ENCODE measurements at places on chromosomes 2 and 18.

DNA sequence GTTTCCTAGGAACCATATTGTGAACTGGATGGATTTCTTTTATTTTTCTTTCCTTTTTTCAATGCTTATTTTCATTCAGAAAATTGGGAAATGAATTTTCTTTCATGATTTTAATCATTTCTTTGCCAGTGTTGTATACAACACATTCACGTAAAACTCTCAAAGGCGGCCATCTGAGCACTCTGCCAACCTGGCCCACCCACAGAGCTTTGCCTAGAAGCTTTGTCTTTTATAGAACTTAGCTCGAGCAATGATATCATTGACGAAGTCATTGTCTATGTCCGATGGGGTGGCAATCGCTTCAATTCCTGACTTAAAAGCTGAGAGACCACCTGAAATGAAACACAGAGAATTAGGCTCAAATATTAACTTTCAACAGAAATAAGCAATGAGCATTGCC lies 13.3 kb downstream of the LYG2 start:
- no peak for DNase-seq

GRCh38 chr2:160491911-160492371 lies 1.7 kb downstream of the RBMS1 start:
- DNase-seq = no peak

DNA sequence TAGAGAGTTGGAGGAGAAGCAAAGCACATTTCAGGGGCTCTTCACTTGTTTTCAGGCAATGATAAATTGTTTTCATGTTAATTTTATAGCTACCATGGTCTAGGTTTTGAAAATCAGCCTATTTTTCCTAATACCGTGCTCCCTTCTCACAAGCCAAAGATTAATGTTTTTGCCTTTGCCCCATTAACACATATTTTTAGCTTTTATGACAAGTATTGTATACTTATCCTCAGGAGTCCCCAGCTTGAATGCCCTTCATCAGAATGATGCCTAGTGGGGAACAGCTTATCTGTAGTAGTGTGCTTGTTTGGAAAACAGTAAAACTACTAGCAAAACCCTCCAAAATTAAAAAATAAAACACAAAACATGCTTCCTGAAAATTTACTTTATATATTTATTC lies 194.0 kb downstream of the LNPK start:
- no peak for DNase-seq

DNA sequence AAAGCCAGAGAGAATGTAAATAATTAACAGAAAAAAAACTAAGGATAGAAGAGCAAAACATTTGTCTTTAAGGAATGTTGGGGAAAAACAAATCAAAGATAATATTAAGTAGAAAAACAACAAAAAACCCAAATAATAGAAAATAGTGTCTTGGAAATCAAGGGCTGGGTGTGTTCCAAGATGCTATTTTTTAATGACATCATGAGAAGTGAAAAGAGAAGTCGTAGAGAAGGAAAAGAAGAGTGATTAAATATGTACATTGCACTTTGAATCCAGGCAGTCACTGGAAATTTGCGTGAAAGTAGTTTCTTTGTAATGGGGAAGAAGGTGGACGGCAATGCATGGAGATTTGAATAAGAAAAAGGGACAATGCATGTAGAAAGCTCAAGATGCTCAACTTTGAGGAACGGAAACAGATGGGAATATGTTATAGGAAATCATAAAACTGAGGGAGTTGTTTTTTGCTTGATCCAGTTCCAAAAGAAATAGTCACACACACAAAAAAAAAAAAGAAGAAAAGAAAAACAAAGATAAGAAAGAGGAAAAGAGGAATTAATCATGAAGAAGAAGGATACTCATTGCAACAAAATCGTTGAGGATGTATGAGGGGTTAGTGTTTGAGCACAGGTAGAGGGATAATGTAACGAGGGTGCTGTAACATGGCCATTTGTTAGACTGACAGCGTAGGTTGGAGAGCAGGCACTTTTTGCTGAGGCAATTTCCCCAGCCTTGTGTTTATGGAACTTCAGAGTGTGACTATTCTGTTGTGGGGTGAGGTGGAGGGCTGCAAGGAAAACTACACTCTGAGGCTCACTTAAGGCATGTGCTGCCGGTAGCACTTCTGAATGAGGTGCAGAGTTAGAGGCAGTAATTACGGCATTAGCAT lies 184.1 kb downstream of the CALCRL start:
- DNase-seq = no peak

- DNase-seq = no peak
Observed at GRCh38 chr2:63652652-63652985, 63.9 kb downstream of the MDH1 start.

- DNase-seq = no peak
Observed at GRCh38 chr2:15914596-15915385, 25.6 kb upstream of the MYCN start.

DNA sequence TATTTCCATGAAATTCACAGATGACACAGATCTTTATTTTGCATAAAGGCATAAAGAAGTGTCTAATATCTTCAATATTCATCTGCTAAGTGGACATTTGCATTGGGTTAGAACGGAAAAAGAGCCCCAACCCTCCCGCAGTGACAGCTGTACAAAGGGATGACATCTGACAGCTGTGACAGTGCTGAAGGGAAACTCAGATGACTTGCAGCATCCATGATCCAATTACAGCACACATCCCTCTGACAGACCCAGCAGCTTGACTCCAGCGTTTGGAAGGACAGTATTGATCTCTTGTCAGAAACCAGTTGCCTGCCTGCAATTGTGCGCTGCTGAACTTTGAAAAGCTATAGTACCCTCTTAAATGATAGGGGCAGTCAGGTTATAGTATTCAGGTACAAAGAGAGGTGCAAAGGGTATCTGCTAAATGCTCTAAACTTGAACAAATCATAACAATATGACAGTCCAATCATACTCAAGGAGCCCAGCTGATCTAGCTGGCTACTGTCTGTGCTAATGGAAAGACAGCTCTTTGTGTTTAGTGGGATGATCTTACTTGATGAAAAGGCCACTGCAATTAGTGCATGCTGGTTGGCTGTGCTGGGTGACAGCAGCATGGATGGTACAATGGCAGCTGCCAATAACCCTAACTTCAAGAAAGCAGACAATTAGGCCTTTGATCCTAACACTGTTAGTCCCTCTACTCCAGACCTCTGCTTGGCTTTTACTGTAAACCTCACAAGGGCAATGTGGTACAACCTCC lies 599.2 kb downstream of the NR4A2 start:
- DNase-seq = no peak

- no peak for DNase-seq
Observed at GRCh38 chr18:8841781-8842485, 136.6 kb downstream of the MTCL1 start.

GRCh38 chr2:21191535-21191934 lies 67.8 kb downstream of the TDRD15 start:
- no peak for DNase-seq

DNA sequence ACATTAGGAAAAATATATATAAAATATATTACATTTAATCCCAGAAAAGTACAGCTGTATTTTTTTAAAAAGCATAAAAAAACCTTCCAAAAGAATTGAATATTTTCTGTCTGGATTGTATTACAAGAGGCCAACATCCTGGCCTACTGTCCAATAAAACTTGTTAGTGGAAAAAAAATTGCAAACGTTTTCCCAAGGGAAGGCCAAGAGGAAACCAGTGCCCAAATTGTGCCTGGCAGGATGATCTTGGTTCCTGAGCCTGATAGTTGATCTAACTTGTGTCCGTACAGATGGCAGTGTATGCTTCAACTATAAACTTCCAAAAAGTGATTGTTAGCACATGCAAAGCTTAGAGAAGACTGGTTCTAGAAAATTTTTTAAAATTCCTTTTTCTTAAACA lies 90.6 kb upstream of the LPIN2 start:
- no peak for DNase-seq

DNA sequence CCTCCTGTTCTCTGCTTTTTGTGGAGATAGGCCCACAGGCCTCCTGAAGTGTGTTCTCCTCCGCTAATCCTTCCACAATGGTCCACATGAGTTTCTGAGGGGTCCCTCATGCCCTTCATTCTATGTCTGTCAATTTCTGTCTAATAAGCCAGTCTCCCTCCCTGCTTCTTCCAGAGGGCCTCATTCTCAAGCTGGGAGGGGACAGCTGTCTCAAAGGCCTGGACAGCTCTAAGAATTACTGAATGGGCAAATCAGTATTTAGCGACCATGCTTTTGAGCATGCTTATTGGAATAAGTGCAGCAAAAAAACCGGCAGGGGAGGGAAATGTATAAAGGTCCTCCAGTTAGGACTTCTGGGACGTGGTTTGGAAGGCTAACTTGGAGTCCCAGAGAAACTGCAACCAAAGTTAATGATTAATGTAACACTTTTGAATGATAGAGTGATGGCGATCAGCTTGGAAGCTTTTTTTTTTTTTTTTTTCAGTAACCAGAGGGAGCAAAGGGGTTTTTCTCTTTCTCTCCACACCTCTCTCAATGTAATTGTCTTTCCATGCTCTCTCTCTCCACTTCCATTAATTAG lies 890.7 kb upstream of the POU3F3 start:
- DNase-seq = no peak

GRCh38 chr2:241112592-241112991 lies 10.5 kb upstream of the MTERF4 start:
- peak; percentile 41 for DNase-seq

DNA sequence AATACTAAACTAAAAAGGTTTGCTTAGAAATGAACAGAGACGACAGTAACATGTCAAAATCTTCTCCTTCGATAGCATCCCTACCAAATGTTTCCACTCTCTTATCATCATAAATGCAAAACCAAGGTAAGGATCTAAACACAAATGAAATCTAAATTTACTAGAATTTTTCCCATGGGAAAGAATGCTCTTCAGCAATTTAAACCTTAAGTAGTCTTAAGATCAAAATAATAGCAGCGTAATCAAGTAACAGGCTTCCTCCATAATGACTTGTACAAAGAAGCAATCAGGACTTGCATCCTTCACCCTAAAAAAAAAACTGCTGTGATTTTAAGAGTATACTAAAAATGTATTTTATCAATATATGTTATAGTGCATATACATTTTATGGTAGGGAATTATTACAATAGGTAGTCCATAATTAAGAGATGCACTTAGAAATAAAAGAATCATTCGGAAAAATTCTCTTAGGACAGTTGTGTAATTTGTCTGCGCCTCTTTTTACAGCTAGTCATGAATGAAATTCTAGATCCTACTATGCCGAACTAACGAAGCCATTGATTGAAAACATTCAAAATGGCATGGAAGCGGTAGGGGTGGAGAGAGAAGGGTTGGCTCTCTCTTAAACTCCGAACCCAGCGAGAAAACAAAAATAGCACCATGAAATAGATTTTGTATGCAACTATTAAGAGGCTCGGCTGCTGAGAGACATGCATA lies 1.3 kb downstream of the PGAP1 start:
- no peak for DNase-seq

DNA sequence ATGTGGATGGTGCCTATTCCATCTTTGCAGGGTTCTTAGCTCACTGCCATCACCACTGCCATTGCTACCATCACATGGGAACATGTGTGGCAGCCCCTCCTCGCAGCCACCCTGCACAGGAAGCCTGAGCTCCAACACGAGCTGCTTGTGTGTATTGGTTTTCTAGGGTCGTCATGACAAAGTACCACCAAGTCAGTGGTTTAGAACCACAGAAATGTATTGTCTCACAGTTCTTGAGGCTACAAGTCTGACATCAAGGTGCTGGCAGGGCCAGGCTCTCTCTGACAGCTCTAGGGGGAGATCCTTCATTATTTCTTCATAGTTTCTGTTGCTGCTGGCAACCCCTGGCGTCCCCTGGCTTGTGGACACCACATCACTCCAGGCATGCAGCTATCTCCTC lies 10.3 kb upstream of the IL1R2 start:
- DNase-seq = no peak

- no peak for DNase-seq
Observed at GRCh38 chr2:9238591-9239326, 32.1 kb downstream of the ASAP2 start.

DNA sequence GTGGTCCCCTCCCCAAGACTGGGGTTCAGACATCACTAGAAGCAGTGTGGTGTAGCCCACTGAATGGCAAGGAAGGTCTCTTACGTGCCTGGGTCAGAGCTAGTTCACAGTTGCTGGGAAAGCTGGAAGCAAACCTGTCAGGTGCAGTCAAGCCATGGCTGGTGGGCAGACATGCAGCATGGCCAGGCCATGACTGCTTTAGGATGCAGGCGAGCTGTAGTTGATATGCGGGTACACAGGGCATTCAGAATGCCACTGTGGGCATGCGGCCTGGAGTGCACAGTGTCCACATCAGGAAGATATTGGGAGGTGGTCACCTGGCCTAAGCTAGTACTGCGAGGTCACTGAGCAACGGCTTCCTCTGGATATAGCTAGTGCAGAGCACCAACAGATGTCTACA lies 11.8 kb upstream of the SLC9A4 start:
- no peak for DNase-seq

- DNase-seq = no peak
Observed at GRCh38 chr18:62386601-62387000, 61.5 kb downstream of the TNFRSF11A start.

GRCh38 chr2:237231593-237231992 lies 145.9 kb downstream of the COPS8 start:
- DNase-seq = no peak

DNA sequence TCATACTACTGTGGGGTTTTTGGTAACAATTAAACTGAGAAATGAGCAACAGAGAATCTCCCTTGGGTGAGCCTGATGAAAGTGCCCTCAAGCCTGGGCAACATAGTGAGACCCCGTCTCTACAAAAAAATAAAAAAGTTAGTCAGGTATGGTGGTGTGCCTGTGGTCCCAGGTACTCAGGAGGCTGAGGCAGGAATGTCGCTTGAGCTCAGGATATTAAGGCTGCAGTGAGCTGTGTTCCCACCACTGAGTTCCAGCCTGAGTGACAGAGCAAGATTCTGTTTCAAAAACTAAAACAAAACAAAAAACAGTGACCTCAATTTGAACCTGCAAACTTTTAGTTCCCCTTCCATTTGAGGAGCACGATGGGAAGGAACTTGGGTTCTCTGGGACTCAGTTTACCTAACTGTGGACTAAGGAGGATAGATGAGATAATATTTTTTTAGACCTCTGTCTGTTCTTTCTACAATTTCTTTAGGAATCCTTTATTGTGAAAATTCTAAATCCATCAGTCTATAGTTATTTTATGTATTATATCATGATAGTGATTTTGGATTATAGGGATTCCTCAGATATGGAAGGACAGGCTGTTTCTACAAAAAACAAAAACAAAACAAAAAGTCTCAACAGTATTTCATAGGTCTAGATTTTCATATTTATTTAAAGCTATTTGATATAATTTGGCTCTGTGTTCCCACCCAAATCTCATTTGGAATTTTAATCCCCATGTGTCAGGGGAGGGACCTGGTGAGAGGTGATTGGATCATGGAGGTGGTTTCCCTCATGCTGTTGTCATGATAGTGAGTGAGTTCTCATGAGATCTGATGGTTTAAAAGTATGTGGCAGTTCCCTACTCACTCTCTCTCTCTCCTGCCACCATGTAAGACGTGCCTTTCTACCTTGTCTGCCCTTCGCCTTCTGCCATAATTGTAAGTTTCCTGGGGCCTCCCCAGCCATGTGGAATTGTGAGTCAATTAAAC lies 178.6 kb downstream of the MYCN start:
- no peak for DNase-seq

GRCh38 chr2:226273440-226273839 lies 526.2 kb downstream of the IRS1 start:
- DNase-seq = no peak

Measured in stimulated activated CD8-positive, alpha-beta memory T cell treated with anti-CD3 and anti-CD28 coated beads, Interleukin-2, amount 100 ng/mL, for 48 hours (primary cell).